ENCODE measurements at places on chromosomes 5 and 9.

- DNase-seq = peak; percentile 57
Measured at GRCh38 chr5:42912184-42912798, 100.6 kb upstream of the SELENOP start.

GRCh38 chr9:95313010-95313498 lies 4.5 kb downstream of the FANCC start:
- DNase-seq = peak; percentile 56

GRCh38 chr5:158852622-158853021 lies 247.1 kb downstream of the EBF1 start:
- no peak for DNase-seq

DNA sequence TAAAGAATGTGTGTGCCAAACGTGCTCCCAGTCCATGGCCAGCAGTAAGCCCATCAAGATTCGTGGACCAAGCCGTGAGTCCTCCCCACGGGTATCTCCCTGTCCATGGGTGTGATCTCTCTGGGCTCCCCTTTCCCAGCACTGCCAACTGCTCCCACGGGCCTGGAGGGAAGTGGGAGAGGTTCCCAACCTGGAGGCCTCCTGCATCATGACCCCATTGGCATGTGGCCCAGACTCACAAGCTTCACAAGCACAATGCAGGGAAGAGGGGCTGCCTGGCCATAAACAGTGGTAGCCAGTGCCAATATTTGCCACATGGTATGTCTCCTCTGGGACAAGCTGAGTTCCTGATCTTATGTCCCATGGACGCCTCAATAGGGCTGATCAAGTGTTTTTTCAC lies 59.1 kb downstream of the ABLIM3 start:
- DNase-seq = no peak

DNA sequence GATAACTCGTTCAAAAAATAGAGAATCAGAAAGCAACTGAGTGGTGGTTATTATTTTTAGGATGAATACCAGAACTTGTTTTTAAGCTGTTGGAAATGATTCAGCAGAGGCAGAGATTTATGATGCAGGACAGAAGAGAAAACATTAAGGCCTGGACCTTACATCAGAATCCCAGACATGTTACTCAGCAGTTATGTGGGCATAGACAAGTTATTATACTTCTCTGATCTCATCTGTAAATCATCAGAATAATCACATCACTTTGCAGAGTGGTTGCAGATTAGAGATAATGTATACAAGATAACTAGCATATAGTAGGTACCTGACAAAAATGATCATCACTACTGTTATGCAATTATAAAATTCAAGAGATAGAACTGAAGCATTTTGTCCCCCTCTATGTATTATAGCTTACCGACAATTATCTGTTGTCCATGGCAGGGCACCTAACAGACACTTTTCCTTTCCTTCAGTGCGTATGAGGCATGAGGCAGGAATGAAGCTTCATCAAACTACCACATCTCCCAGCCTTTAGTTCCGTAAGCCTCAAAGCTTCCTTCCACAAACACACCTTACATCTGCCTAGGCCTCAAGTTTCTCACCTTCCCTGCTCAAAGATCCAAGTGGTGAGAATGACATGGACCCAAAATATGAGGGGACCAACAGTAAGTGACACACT lies 165.9 kb downstream of the DENND1A start:
- DNase-seq = peak; percentile 90

- DNase-seq = no peak
Measured at GRCh38 chr5:13325765-13326164, 618.7 kb downstream of the DNAH5 start.

- DNase-seq = peak; percentile 95
Measured at GRCh38 chr9:115202960-115203751, 85.2 kb upstream of the TNC start.

- no peak for DNase-seq
Measured at GRCh38 chr9:125246261-125246667, 5.1 kb upstream of the HSPA5 start.

- DNase-seq = peak; percentile 48
Measured at GRCh38 chr9:715300-715699, 126.2 kb upstream of the DMRT1 start.

DNA sequence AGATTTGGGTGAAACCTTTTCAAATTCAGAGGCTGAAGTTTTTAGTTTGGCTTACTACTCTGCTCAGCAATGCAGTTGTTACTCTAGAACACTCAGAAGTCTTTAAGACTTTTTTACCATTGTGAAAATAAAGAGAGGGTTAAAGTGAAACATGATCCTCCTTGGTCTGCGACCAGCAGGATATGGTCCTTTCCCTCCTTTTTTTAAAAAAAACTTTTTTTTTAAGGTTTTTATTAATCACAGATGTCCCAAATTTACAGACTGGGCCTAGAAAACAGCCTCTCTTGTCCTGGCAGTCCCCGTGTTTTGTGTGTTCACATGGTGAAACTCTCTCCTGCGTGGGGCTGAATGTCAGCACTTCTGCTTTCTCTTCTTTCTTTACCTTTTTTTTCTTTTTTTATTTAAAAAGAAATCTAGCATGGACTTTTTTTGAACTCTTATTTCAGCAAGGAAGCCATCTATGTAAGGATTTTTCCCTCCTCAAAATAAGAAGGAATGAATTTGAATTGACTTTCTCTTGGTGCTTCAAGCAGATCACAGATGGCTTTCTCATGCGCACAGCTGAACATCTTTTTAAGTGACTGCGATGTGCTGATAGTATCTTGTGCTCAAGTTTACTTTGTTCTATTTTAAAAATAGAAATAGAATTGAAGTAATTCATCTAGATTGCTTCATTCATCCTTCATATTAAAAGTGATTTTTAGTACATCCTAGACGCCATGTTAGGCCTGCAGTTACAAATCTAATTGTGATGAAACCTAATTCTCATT lies 128.7 kb upstream of the OTULINL start:
- peak; percentile 84 for DNase-seq

- no peak for DNase-seq
Measured at GRCh38 chr9:116280529-116280928, 126.9 kb downstream of the PAPPA start.

DNA sequence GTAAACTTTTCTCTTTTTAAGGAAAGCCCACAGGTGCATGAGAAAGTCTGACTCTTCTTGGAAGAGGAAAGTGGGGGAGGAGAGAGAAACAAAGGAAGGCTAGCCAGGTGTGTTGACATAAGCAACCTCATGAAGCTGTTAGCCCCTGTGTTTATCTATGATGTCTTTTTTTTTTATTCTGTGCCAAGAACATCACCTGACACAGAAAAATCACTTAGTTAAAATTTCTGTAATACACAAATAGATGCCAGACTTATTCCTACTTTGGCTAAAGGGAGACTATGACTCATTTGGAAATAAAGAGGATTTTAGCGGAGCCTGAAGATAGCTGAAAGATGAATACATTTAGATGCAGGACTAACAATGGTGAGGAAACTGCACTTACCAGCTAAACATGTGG lies 58.3 kb downstream of the BAAT start:
- DNase-seq = no peak

- peak; percentile 20 for DNase-seq
Measured at GRCh38 chr5:119367502-119368237, 11.9 kb downstream of the TNFAIP8 start.

- DNase-seq = no peak
Measured at GRCh38 chr9:103681435-103681834, 412.7 kb upstream of the SMC2 start.

DNA sequence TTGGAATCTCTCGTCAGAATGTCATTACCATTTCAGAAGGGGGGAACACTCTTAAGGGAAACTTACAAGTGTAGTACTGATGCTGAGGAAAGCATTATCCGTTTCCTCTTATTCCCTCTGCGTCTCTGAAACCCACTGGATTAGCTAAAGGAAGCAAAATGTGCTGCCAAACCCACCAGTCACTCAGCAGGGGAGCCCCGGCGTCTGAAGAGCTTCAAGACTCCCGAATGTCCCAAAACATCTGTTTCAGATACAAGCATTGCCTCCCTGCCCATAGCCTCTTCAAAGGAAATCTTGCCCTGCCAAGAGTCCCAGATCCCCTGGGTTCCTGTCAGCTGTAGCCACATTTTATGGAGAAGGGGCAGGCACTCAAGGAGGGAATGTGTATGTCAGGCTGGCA lies 1.0 kb upstream of the HCN1 start:
- DNase-seq = no peak

DNA sequence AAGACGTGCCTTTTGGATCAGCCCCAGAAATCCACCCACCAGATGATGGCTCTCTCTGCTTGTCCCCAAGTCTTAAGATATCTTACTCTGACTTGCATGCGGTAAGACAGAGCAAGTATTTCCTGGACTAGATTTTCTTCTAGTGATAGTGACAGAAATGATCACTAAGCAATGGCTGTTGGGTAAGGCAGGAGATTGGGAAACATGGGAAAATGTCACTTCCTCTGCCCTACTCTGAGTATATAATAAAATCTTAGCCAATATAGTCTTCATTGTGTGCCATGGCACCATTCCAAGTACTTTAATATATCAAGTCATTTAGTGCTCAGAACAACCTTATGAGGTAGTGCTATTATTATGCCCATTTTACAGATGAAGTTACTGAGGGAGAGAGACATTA lies 31.0 kb upstream of the GNA14 start:
- DNase-seq = no peak

GRCh38 chr5:55324815-55325418 lies 17.1 kb downstream of the MTREX start:
- peak; percentile 65 for DNase-seq

DNA sequence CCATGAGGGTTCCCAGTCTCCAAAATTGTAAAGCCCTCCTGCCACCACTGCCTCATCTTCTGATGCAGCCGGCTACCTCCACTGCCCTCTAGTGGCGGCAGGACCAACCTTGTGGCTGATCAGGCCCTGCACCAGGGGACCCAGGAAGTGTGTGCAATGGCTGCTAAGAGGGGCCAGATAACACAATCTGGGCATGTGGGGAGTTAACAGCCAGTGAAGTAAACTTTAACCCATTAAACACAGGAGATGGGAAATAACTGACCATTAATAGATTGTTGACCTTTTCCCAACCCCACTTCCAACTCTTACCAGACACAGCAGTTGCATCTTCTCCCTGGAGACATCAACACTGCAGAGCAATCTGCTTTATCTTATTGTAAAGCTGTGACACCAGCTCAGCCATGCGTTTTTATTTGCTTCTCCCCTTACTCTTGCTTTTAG lies 63.3 kb downstream of the FREM1 start:
- peak; percentile 57 for DNase-seq

DNA sequence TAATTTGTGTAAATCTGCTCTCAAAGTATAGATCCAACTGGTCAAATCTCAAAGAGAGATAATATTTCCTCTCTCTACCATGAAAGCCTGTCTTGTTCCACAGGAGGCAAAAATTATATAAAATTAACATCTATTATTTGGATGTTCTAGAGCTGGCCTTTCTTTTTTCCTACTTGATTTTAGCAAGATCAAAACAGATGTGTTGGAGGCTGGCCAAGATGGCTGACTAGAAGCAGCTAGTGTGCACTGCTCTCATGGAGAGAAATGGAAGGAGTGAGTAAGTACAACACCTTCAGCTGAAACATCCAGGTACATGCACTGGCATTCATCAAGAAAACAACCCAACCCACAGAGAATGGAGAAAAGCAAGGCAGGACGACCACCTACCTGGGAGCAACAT lies 298.6 kb upstream of the SLC24A2 start:
- no peak for DNase-seq

DNA sequence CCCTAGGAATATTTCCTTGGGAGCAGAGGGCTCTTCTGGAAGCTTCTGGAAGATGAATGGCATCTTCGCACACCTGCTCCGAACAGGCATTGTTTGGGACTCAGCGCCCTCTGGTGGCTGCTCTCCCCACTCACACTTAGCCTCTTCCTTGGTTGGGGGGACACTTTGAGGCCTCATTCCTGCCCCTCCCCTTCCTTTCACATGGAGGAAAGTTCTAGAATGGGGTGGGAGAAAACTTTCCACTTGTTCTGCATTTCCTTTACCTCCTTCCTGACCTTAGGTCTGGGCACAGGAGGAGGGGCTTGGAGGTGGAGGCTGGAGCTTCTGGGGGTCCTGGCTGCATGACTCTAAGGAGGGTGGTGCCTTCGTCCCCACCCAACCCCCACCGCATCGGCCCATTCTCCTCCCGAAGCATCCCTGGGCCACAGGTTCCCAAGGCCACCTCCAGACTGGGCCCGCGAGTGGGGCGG lies 19.3 kb upstream of the SMIM32 start:
- peak; percentile 47 for DNase-seq

DNA sequence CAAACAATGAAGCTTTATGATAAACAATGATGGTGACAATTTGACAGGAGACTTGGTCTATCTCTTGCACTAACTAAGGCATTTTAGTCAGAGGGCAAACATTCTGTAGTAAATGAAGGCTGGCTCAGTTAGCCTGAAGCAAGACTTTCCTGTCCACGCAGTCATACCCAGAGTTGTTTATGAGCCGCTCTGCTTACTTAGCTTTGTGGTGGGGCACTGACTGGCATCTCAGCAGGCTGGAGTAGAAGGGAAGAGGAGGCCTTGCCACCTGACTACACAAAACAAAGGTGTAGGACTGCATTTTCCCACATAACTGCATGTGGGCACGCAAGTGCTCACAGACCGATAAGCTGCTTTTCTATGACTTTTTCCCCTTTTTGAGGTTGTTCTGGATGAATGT lies 133.7 kb upstream of the EPB41L4A start:
- DNase-seq = no peak

DNA sequence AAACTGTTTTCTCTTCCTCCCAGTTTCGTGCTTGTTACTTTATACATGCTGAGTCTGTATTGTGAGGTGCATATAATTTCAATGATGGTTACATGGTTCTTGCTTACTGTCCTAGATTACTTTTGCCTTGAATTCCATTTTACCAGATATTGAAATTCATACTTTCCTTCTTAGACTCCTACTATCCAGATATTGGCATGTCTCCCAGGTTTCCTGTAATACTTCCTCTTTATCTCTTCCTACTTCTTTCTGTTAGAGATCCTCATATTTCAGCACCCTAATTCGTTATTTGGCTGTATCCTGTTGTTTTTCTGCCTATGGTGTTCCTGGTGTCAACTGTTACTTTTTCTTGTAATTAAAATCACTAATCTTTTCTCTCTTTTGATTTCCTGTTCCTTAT lies 522.1 kb downstream of the CCDC171 start:
- peak; percentile 56 for DNase-seq

DNA sequence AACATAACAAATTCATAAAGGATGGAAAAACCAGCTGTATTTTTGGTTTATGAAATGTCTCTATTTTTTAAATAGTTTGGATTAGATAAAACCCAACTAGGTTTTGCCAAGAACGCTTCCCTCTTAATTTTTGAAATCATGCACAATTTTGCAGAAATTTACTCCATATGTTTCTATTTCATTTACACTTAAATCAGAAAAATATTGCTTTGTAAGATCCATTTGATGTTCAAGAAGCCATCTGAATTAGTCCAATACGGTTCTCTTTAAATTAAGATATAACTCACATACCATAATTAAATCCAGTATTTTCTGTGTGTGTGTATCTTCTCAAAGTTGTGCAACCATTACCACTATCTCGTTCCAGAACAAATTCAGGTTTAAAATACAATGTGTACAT lies 78.6 kb upstream of the FBXL7 start:
- DNase-seq = no peak

DNA sequence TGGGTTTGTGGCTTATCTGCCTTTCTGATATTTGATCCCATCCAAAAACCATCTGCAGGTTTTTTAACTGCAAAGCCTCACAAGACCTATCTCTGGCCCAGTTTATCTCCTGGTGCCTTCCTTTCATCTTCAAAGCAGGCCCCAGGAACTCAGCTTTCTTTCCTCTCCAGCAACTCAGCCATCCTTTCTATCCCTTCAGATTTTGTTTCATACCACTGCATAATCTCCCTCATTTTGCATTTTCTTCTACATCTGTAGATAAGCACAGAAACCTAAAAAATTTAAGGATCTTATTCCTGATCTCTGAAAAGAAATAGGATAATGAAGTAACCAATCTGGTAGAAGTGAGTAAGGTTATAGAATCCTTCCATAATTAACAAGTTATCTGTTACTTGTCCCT lies 19.5 kb upstream of the ERCC6L2 start:
- no peak for DNase-seq

- no peak for DNase-seq
Measured at GRCh38 chr9:14836885-14837284, 73.3 kb downstream of the FREM1 start.
